Activated T-helper 1 cell treated with anti-CD3 and anti-CD28 coated beads, Interleukin-2, amount 50 U/mL, for 16 hours (primary cell): ENCODE measurements at places on chromosomes 16 and 17.

DNA sequence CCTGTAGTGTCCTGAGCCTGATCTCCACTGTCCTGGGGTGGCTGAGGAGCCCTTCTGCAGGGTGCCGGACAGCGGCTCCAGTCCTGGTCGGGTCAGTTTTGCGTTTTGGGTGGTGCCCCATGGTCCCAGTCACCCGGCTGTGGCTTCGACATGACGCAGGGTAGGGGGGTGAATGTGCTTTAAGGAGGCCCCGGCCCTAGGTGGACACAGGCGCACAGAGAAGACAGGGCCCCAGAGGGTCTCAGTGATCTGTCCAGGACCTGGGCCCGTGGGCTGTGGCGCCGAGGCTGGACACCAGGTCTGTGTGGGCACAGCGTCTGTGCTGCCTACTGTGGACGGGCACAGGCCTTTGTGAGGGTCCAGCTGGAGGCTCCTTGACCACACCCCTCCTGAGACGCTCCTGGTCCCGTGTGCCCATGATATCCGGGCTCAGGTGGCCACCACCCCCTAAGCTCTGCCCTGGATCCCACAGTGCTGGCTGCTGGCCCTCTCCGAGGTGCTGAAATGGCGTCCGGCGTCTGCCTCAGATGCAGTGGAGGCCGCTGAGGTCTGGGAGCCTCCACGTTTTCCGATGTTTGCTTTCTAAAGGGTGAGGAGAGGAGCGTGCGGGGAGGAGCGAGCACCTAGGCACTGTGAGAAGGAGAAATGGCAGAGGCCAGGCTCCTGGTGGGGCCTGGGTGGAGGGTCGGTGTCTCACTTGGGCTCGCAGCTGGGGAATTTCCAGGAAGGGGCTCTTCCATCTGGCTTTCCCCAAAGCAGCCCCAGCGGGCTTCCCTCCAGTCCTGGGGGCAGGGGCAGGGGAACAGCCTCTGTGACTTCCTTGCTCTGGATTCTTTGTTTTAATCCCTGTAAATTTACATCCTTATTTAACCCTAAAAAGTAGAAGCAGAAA lies 56.1 kb upstream of the ACSF3 start:
- no peak for DNase-seq

DNA sequence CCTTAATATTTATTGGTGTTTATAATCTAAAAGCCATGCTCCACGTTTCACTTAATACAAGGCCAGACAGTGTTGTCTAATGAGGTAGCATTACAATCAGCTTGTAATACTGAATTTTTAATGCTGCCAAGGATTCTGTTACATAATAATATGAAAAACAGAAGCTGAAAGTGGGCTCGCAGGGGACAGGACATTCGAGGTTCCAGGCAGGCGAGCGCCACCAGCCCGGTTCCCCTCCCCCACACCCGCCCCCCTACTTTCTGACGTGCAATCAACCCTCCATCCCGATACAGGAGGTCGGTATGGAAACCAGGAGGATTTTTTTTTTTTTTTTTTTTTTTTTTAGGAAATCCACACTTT lies 6.2 kb upstream of the ZFHX3 start:
- DNase-seq, result no peak

DNA sequence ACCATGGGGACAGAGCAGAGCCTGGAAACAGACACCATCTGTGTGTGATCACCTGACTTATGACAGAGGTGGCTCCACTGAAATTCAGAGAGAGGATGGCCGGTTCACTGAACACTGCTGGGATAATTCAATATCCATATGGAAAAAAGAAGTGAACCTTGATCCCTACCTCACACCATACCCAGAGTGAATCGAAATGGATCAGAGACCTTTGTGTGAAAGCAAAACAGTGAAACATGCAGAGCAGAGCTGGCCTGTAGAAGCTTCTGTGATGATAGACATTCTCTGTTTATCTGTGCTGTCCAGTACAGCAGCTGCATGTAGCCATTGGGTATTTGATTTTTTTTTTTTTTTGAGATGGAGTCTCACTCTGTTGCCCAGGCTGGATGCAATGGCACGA lies 20.3 kb downstream of the ADCY7 start:
- DNase-seq, result no peak

GRCh38 chr17:33038740-33039139 lies 47.1 kb downstream of the SPACA3 start:
- no peak for DNase-seq

DNA sequence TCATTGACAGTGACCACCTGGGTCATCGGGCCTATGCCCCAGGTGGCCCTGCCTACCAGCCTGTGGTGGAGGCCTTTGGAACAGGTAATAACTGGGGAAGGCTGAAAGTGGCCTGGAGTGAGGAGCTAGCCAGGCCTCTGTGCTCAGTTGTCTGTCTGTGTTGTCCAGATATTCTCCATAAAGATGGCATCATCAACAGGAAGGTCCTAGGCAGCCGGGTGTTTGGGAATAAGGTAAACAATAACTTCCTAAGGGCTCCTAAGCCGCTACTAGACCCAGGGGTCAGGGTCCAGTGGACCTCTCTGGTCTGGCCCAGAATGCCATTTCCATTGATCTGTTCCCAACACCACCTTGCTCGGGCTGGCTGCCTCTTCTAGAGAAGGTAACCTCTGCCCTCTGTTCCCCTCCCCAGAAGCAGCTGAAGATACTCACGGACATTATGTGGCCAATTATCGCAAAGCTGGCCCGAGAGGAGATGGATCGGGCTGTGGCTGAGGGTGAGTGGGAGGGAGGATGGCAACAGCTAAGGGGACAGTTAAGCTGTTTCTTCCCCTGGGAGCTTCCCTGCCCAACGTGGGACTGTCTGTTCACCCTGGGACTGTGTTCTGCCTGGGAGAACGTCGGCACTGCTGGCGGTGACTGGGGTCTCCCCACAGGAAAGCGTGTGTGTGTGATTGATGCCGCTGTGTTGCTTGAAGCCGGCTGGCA lies 1.9 kb upstream of the MLX start:
- DNase-seq, result no peak

- DNase-seq, result no peak
Measured at GRCh38 chr17:49157784-49158183, 25.2 kb downstream of the B4GALNT2 start.

- no peak for DNase-seq
Measured at GRCh38 chr17:51355441-51356410, 95.4 kb downstream of the UTP18 start.

DNA sequence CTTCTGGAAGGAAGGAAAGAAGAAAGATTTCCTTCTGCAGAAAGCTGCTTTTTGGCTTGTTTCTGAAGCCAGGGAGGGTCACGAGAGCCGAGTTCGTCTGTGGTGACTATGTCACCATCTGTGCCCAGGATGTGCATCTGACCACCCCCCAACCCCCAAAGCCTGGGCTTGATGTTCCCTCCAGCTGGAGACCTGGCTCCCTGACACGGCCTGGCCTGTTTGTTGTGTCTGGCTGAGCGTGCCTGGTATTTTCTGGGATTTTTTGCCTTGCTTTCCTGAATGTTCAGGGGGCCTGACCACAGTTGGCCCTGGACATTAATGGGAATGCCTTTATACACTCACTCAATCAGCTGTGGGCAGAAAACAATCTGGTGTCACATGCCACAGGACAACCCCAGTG lies 38.9 kb downstream of the LGALS9 start:
- no peak for DNase-seq

- no peak for DNase-seq
Measured at GRCh38 chr17:14304773-14305517, 4.1 kb downstream of the HS3ST3B1 start.

- DNase-seq, result no peak
Measured at GRCh38 chr16:56776562-56776961, 46.6 kb downstream of the NUP93 start.

DNA sequence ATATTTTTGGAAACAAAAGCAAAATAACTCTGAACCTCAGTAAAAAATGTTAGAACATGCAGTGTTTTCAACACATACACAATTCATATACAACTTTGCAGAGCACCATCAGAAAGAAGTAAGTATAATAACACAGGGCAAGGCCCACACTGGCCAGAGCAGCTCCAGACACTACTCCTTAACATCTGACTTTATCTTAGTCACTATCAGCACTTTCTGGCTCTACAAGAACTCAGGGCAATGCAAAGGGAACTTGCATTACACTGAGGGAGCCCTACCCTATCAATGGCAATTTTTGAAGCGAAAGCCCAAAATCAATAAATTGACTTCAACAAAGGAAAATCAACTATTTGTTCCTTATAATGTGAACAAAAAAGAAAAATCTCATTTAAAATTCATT lies 16.5 kb downstream of the RNF157 start:
- no peak for DNase-seq

- DNase-seq, result no peak
Measured at GRCh38 chr17:33927732-33928133, 327.4 kb upstream of the CCL2 start.

- DNase-seq, result no peak
Measured at GRCh38 chr17:83061586-83061985, 17.8 kb upstream of the METRNL start.

- DNase-seq, result no peak
Measured at GRCh38 chr16:11032922-11033291, 88.5 kb downstream of the CLEC16A start.

DNA sequence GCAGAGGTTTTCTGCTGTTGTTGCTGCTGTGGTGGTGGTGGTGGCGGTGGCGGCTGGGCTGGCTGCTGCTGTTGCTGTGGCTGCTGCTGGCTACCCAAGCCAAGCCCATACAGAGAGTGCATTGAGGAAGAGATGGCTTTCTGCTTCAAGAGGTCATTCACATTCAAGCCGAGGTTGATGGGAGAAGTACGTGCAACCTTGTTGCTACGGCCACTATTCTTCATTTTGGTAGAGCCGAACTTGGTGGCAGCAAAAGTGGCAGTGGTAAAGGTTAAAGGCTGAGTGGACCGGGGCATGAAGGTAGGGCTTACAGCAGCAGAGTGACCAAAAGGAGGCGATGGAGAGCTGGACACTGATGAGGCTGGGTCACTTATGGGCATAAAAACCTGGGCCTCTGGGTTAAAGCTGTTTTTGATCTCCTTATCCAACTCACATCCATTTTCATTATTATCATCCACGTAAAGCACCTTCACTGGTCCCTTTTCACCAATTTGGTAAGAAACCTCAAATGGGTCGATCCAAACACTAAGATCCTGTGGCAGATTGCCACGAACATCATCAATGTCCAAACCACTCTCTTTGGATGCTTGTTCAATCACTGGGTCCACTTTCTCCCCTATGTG lies 2.8 kb downstream of the TOB1 start:
- DNase-seq, result no peak

GRCh38 chr16:52611817-52612673 lies 65.1 kb upstream of the TOX3 start:
- DNase-seq, result no peak

DNA sequence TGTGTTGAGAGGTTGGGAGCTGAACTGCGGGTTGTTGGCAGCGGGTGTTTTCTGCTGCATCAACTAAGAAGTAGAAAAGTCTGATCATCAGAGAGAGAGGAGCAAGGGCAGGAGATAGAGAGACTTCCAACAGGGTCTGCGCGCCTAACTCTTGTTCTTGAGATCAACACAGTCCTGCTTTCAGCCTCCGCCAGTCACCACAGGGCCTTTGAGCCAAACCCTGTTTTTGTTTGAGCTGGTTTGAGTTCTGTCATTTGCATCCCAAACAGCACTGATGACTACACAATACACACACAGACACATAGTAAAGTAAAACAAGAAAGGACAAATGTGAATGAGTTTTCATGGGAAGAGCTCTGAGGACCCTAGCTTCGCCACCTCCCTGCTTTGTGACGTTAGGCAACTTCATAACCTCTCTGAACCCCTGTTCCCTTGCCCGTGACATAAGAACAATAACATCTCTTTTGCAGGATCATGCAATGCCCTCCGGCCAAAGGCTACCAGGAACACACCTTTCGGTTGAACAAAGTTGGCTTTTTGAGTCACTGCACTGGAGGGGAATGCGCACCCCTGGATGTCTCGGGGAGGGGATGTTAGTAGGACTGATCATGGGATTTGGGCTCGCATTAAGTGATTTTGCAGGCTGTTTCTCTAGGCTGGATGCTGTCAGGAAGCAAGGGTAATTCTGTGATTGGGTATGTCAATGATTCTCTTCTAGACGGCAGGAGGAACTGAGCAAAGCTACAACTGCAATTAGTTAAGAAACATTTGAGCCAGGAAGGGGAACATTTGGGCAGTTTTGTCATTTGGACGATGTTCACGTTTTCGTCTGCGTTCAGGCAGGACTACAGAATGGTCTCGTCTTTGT lies 92.3 kb downstream of the C16orf78 start:
- DNase-seq, result no peak

DNA sequence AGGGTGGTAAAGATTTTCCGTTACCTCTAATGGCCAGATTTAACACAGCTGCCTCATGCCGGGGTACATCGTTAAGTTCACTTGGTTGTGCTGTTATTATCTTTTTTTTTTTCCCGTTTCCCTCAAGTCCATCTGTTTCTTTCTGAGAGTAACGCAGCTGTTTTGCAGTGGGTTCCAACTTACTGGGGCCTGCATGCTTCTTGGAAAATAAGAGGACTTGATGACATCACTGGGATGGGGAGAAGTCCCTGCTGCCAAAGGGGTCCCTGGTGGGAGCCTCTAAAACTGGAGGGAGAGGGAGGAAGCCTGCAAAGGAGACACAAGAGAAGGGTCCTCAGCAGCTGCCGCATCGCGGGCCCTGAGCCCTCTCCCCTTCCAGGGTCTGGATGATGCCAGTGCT lies 77.8 kb upstream of the NOL11 start:
- DNase-seq, result no peak

DNA sequence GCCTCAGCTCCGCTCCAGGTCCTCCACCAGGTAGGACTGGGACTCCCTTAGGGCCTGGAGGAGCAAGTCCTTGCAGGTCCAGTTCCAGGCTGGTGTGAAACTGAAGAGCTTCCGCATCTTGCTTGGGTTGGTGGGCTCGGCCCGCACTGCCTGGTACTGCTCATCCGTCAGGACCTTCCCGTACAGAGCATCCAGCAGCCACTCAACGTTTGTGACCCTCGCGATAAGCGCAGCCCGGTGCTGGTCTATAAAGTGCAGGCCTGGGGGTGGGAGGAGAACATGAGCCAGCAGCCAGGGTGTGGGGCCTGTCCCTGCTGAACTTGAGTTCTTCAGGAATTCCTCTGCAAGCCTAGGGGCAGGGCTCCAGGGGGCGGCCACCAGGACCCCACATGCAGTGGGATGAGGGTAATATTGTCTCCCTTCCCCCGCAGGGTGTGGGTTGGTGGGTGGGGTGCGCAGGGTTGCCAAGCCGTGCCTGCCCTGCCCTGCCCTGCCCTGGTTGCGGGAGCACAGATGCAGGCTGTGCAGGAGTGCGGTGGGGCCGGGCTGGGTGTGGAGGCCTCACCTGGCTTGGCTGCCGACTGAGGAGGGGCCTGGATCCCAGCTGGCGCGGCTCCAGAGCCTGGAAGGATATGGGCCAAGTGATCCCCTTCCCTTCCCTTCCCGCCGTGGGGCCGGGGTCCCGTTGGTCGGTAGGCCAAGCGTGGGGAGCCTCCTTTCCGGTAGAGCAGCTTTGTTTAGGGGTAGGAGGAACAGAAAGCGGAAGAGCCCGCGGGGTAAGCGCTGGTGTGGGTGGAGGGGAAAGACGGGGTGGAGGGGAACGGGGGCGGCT lies 762 bp downstream of the PYCARD start:
- DNase-seq, result no peak

DNA sequence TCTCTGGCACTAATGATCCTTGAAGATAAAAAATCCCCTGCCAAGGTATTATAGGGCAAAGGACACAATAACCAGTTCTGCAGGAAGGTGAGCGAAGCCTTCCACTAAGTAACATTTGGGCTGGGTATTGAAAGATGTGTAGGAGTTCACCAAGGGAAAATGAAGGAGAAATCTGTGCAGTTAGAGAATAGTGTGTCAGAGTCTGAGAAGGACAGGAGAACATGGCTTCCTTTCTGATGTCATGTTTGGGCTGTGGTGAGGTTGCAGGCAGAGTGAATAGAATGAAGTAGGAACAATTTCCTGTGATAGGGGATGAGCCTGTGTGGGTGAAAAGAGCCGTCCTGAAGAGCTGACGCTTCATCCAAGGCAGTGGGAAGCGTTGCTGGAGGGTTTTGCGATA lies 24.1 kb upstream of the CIITA start:
- no peak for DNase-seq

- no peak for DNase-seq
Measured at GRCh38 chr16:10600782-10601443, 20.5 kb upstream of the EMP2 start.
